ENCODE measurements at places on chromosomes 16 and 17. TPM values are rescaled to one million over a fixed set of nuclear protein-coding genes. Genes with fewer than 3 reads are reported as not detected.

KIF19 gene
- not detected for total RNA-seq

DNA sequence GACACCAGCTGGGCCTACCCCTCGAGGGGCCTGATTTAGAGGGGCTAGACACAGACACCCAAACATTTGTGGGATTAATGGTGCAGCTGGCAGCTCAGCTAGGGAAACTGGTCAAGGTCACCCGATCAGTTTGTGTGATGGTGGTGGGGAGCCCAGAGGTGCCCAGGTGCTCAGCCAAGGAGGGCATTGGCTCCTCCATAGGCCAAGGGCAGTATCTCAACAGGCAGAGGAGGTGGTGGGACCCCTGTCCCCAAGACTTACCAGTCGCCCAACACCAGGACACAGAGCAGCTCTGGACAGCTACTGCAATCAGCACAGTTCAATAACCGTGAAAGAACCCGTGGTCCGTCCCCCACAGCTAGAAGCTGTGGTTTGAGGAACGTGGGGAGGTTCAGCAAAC lies 120.9 kb downstream of the C16orf78 start:
- DNase-seq = no peak

CHRNE gene
- total RNA-seq = not detected

GRCh38 chr17:49443862-49444261 lies 29.2 kb upstream of the PHB1 start:
- DNase-seq = no peak

DNA sequence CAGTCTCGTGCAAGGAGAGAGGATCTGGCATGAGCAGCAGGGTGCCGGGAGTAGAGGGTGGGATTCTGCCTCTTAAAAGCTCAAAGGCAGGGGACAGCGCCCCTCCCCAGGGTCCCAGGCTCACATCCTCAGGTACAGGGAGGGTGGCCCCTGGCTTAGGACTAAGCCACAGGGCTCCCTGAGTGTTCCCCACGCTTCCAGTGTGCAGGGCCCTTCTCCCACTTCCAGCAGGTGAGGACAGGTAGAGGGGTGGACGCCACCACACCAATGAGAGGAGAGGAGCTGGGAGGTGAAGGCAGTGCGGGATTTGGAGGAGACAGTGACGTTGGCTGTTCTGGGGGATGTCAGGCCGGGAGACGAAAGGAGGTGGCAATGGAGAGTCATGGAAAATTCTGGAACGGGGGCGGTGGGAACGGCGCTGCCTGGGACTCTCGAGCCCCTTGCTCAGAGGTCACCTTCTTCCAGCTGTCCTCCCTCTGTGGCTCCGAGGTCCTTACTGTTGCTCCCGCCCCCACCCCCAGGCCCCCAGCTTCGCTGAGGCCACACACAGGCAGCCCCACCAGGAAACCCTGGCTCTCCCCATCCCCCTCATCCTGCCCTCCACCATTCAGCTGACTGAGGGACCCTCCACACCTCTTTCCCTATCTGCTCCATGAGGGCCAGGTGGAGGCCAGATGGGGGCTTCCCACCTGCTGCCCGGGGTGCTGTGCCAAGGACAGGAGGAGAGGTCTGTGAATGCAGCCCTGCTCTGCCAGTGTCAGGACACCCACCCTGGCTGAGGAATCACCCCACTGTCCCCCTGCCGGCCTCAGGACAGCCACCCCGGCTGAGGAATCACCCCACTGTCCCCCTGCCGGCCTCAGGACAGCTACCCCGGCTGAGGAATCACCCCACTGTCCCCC lies 57.7 kb upstream of the ACSF3 start:
- no peak for DNase-seq

FADS6 gene
- total RNA-seq = not detected

KCNH6 gene
- total RNA-seq = not detected

- DNase-seq = no peak
Measured at GRCh38 chr16:50160495-50161164, 7.5 kb downstream of the TENT4B start.

DNA sequence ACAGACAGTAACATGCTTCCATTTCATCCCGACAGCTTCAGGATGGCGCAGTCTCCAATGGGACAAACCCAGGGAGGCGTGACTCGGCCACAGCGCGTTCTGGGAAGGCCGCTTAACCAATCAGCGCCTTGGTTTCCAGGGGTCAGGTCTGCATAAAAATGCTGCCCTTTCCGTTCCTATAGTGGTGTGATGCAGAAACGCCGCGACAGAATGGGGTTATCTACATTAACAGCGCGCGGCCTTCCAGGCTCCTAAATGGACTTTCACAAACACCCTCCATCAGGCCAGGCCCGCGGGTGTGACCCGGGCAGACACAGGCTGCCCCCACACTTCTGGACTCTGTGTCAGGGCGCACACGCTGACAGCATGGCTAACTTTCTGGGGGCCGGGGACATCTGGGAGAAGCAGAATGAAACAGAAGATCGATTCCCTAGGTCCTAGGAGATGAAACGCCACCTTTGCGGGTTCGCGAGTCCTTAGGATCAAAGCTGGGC lies 792 bp downstream of the TMEM231 start:
- DNase-seq = peak; percentile 88

ERI2 gene
- total RNA-seq = 29.1 TPM

DNA sequence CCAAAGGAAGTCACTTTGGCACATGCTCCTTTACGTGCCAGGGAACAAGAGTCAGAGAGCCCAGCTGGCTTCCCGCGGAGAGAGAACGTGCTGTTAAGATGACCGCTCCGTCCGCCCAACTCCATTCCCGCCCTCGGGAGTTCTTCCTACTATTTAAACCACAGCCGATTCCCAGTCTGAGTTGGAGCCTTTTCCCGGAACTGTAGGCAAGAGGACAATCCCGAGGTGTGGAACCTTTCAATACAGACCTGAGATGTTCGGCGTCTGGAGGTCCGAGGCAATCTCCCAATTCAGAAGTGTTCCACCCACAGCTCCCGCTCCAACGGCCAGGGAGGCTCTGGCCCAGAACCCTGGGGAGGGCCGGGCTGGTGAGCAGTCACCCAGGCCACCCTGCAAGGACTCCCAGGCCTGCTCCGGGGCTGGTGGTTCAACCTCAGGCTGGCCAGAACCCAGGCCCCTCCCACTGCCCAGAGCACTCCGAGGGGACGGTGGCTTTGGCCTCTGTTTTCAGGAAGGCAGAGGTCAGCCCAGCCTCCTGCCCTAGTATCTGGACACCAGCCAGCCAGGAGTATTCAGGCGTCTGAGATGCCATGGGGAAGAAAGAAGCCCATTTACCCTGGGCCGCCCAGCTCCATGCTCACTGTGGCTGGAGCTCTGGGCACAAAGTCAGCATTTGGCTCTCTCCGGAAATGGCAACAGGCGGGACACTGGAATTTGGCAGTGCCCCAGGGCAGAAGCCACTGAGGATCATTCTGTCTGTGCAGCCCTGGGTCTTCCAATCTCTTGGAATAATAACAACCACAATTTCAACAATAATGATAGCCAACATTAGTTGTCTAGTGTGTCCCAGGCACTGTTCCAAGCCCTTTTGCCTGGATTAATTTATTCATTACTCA lies 21.4 kb downstream of the EMP2 start:
- DNase-seq = no peak

TBC1D3H gene
- total RNA-seq = not detected

DNA sequence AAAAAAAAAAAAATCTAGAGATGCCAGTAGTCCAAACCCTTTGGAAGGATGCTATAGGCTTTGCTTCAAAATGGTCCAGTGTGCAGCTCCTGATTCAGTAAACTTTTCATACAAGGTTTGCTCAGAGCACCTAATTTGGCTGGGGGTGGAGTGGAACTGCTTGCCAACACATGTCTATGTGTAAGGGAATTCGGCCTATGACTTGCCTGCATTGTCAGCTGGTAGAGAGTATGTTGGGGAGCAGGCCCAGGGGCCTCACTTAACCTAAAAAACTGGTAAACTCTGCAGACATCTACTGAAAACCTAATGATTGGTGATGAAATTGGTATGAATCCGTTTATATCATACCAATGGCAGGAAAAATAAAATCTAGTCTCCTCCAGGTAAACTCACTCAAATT lies 1.5 kb upstream of the MFSD6L start:
- no peak for DNase-seq

DNA sequence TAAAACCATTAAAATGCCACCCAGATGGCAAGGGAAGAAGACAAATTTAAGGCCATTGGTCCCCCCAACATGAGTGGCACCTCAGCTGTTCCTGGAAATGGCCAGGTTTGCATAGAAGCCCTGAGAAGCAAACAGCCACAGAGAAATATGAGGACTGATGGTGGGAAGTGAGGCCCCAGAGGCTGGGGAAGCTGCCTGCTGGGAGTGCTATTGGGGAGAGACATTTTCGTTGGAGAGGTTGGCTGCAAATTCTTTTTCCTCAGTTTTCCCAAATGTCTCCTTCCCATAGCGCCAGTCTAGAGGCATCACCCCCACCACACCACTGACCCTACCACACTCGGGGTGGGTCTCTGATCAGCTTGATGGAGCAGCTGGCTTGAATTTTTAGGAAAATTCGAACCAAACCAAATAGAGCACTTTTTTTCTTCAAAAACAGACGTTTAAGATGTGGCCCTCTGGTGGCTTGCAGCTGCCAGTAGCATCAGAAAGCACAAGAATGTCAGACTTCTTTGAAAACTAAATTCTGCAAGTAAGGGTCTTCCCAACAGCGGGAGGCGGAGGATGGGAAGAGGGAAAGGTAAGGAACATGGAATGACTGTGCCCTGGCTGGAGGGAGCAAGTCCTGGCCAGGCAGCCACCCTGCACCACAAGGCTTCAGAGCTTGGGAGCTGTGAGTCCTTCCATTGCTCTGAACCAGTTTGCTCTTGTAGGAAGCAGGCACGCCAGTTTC lies 13.2 kb upstream of the SLC12A3 start:
- DNase-seq = no peak

SCGB1C2 gene
- total RNA-seq = not detected

- DNase-seq = no peak
Measured at GRCh38 chr16:7437843-7438242, 105.2 kb downstream of the RBFOX1 start.

- DNase-seq = no peak
Measured at GRCh38 chr17:34822007-34822739, 139.1 kb downstream of the CCT6B start.

GRCh38 chr16:64615630-64616280 lies 506.1 kb downstream of the CDH11 start:
- no peak for DNase-seq

DNA sequence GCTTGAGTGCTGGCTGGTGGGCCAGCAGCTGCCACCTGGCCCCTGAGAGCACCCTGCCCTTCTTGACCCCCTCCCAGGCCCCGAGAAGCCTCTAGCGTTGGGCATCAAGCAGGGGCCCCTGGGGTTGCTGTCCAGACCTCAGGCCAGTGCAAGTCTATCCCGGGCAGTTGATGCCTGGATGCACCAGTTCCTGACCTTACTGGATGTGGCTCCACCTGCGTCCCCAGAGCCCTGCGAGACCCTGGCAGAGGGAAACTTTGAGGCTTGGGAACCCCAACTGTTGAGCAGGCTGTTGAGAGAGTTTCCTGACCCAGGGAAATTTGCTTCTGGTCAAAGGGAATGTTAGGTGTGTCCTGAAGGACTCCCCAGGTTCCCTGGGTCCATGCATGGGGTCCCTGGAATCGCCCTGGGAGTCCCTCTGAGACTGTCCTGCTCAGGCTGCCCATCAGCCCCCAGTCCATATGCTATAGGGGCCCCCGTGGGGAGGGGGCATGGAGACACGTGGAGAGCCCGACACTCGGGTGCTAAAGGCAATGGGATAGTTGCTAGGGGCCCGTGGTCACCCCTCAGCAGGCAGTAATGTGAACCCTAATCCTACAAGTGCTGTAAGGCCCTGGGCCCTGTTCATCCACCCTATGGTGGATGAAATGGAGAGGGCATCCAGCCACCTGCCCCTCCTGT lies 46.4 kb downstream of the RAB11FIP4 start:
- DNase-seq = no peak

- no peak for DNase-seq
Measured at GRCh38 chr16:56628486-56629350, 3.1 kb downstream of the MT1E start.

GRCh38 chr16:88384222-88385111 lies 1.7 kb downstream of the ZNF469 start:
- DNase-seq = no peak
